A549 treated with Hydrocortisone at 1 μM for 4 hours (cell line): ENCODE measurements at places on chromosomes 5 and 9. TPM values are rescaled to one million over a fixed set of nuclear protein-coding genes. Genes with fewer than 3 reads are reported as not detected.

Gene SUSD1
- total RNA-seq, result 12.5 to 16.6 TPM (median 14.1 TPM) in 5 replicates

Gene SHC3
- total RNA-seq, result 0.22 to 0.51 TPM (median 0.24 TPM) in 5 replicates

Gene PCDHGA11
- 0.02 to 0.06 TPM (median 0.02 TPM) in 3 of 5 replicates, not detected in the others for total RNA-seq

Gene SLC26A2
- 43.7 to 85.4 TPM (median 65.0 TPM) in 5 replicates for total RNA-seq

Gene TGFBI
- 1,399 to 2,041 TPM (median 1,852 TPM) in 5 replicates for total RNA-seq

Gene SLC36A2
- total RNA-seq, result not detected in 5 replicates

Gene MARCOL
- total RNA-seq, result not detected in 5 replicates

Gene TAF11L12
- total RNA-seq, result 0.09 TPM in 1 of 5 replicates, not detected in the others

Gene LCP2
- total RNA-seq, result 0.05 to 0.06 TPM in 2 of 5 replicates, not detected in the others

Gene LHX3
- 0.03 to 0.16 TPM (median 0.10 TPM) in 4 of 5 replicates, not detected in the other for total RNA-seq

Gene ZER1
- 14.0 to 15.9 TPM (median 15.1 TPM) in 5 replicates for total RNA-seq

Gene SH3TC2
- 0.60 to 0.99 TPM (median 0.69 TPM) in 5 replicates for total RNA-seq

Gene GPX8
- total RNA-seq, result 30.0 to 40.2 TPM (median 34.2 TPM) in 5 replicates

Gene SCGB3A2
- total RNA-seq, result not detected in 5 replicates

Gene PIP5K1B
- total RNA-seq, result not detected in 5 replicates

Gene LAMC3
- total RNA-seq, result 1.7 to 2.5 TPM (median 2.0 TPM) in 5 replicates

Gene CDH6
- 0.08 to 0.13 TPM (median 0.09 TPM) in 4 of 5 replicates, not detected in the other for total RNA-seq

Gene SEMA5A
- 0.01 TPM in 1 of 5 replicates, not detected in the others for total RNA-seq

Gene ABLIM3
- 19.4 to 23.0 TPM (median 20.5 TPM) in 5 replicates for total RNA-seq

Gene WDR38
- 0.13 to 0.21 TPM (median 0.20 TPM) in 5 replicates for total RNA-seq
